ENCODE measurements at places on chromosomes 12 and 14.

- no peak for DNase-seq
Measured at GRCh38 chr14:96104469-96105057, 65.4 kb downstream of the C14orf132 start.

DNA sequence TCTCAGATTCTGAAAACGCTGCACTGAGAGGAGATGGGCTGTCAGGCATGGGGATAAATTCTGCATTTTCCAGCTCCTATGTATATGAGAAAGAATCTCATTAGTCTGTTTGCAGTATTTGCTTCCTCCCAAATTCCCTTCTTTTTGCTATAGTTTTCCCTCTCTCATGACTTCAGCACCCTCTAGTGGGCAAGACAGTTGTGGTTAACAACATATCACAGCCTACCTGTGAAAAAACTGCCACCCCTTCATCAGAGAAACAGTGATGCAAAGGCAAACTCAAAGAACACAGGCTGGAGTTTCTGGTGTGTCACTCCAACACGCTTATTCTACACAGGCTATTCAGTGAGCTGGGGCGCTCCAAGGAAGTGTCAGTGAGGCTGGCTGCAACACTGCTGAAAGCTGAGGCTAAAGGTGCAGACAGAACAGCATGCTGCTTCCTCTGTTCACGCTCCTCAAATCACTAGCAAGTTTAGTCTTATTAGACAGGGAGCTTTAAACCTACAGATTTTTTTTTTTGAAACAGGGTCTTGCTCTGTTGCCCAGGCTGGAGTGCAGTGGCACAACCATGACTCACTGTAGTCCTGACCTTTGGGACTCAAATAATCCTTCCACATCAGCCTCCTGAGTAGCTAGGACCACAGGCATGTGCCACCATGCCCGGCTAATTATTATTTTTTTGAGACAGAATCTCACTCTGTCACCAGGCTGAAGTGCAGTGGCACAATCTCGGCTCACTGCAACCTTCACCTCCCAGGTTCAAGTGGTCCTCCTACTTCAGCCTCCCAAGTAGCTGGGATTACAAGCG, 19.3 kb downstream of the ZC2HC1C start:
- DNase-seq, result no peak

- no peak for DNase-seq
Measured at GRCh38 chr14:35740215-35740614, 68.9 kb downstream of the RALGAPA1 start.

DNA sequence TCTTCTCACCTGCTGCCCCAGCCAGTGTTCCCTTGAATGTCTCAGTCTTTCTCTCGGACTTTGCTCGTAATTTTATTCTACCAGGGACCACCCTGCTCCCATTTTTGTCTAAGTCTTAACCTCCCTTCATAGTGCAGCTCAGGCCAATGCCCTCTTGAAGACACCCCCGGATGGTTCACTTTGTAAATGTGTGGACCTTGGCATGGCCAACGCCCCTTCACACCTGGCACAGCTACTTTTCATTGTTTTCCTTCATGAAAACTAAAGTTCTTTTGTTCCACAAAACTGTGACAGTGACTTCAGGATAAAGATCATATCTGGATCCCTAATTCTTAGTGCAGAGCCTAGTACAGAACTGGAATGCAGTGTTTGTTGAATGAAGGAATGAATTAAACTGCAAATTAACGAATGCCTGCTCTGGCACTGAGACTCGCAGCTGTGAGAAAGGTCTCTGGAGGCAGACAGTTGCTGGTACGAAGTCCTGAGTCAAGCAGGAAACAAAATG, 3.5 kb upstream of the RNASE4 start:
- no peak for DNase-seq

DNA sequence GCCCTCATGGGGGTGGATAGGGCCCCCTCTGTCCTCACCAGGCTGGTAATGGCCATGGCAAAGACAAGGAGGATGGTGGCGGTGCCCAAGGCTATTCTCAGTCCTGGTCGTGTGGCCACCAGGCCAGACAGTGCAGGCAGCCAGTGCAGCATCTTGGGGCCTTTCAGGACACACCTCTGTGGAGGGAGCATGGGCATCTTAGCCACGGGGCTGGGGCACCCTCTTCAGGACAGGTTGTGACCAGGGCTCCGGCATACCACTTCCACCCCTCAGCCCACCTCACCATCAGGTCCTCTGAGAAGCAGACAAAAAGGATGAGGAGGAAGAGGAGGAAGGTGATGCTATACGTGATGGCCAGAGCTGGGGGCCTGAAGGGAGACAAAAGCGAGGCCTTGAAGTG, 10.8 kb downstream of the ADCY4 start:
- no peak for DNase-seq

- DNase-seq, result no peak
Measured at GRCh38 chr14:33897382-33897781, 53.5 kb downstream of the EGLN3 start.

DNA sequence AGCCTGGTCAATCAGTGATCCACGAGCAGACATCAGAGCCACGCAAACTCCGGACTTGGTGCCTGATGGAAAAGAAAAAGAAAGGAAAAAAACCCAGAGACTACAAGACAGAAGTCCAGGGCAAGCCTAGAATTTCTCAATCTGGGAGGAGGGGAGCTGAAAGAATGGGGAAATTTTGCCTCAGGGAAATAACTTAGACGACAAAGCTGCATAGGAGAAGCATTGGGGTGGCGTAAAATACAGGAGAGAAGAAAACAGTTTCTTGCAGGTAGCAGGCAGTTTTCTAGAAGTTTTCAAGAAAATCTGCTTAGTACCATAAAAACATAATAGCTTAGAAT, 2.6 kb upstream of the SLC11A2 start:
- DNase-seq, result no peak

GRCh38 chr12:5307065-5307464, 124.8 kb upstream of the NTF3 start:
- DNase-seq, result no peak

- no peak for DNase-seq
Measured at GRCh38 chr14:55097881-55098560, 31.0 kb upstream of the LGALS3 start.

- DNase-seq, result no peak
Measured at GRCh38 chr12:102824218-102824835, 92.7 kb downstream of the PAH start.

DNA sequence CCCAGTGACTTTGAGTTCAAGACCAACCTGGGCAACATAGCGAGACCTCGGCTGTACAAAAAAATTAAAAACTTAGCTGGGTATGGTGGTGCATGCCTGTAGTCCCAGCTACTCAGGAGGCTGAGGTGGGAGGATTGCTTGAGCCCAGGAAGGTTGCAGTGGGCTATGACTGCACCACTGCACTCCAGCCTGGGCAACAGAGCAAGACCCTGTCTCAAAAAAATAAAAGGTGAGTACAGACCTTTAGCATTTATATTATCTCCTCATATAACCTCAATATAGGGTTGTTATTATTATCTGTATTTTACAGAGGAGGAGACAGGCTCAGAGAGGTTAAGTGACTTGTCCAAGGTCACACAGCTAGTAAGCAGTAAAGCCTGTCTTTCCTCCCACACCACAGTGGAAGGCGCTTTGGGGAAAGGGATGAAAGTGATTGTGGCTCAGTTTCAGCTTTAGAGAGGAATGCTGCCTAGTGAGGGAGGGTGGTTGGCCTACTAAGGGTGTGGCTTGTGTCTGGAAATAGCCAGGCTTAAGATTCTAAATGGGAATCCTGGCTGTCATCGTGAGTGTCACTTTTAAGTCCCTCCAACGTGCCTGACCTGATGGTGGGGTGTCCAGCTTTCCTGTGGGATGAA, 7.2 kb downstream of the TPCN1 start:
- DNase-seq, result no peak

DNA sequence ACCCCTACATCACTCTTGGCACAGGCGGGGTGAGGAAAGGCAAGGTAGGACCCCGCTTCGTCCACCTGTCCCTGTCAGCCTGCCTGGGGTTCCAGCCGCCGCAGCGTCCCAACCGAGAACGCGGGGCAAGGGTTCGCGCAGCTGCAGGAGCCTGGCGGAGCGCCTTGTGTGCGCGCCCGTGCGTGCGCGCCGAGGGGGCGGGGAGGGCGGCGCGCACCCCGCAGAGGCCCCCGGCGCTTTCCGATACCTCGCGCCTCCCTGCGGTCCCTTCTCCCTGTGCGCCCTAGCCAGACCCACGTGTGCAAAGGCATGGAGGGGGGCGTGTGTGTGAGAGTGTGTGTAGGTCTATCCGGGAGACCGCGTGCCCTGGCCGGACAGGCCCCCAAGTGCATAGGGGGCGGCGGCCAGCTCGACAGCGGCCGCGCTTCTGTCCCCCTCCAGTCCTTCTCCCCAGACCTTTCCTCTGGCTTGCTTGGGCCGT, 122.4 kb downstream of the TSPAN9 start:
- no peak for DNase-seq

DNA sequence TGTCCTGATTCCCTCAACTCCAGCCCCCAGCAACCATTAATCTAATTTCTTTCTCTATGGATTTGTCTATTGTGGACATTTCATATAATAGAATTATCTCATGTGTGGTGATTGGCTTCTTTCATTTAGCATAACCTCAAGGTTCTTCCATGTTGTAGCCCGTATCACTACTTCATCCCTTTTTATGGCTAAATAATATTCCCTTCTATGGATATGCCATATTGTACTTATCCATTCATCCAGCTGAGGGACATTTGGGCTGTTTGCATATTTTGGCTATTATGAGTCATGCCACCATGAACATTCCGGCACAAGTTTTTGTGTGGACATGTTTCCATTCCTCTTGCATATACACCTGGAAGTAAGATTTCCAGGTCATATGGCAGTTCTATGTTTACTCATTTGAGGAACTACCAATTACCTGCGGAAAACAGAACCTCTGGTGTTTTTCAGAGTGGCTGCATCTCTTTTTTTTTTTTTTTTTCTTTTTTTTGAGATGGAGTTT, 108.7 kb upstream of the MAP1LC3B2 start:
- no peak for DNase-seq

DNA sequence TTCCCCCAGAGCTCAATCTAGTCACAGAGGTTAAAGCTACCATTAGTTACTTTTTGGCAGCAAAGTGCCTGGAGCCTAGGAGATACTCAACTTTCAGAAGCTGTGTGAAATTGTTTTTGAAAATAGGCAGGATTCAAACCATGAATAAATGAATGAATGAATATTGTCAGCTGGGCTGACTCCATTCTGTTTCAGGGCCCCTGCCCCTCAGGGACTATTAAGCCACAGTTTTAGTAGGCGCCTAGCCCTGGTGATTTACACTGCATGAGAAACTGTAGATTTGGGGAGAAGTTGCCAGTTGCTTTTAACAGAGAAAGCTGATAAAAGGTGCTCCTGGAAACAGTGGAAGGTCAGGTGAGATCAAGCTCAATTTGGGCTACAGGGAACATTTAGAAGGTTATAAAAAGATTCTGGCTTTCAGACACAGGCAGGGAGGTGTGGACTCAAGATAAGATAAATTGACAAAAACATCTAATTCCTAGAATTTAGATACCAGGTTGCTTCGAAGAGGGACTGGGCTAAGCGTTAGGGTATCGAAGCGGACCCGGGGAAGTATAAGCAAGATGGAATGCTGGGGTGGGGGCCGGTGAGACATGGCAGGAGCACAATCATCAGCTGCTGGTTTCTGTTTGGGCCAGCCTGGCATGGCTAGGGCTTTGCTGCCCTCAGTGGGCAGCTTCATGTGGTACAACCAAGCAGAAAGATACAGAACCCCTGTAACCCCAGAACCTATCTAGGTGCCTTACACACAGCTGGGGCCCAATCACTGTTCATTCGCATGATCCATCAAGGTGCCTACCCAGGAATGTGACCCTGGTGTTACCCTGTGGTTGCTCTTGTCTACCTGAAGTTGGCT, 14.9 kb upstream of the CELA1 start:
- no peak for DNase-seq

- no peak for DNase-seq
Measured at GRCh38 chr12:87883806-87884205, 145.4 kb downstream of the C12orf50 start.

DNA sequence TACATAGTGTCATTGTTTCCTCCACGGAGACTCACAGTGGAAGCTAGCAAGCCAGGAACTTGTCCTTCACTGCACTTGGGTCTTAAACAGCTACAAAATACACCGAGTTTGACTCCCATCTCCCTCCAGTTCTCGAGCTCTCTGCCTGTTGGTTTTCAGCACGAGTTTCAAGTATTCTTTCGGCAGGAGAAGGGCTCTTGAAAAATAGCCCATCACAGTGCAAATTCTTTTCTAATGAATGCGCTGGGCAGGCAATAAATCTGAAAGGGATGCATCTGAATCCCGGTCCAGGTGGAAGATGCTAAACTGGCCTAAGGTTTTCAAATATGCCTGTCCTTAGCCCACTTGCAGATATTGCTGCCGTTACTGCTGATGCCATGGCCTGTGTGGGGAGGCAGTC, 173.9 kb downstream of the CACNA1C start:
- DNase-seq, result no peak

- no peak for DNase-seq
Measured at GRCh38 chr12:131559517-131560516, 151.1 kb upstream of the SFSWAP start.

DNA sequence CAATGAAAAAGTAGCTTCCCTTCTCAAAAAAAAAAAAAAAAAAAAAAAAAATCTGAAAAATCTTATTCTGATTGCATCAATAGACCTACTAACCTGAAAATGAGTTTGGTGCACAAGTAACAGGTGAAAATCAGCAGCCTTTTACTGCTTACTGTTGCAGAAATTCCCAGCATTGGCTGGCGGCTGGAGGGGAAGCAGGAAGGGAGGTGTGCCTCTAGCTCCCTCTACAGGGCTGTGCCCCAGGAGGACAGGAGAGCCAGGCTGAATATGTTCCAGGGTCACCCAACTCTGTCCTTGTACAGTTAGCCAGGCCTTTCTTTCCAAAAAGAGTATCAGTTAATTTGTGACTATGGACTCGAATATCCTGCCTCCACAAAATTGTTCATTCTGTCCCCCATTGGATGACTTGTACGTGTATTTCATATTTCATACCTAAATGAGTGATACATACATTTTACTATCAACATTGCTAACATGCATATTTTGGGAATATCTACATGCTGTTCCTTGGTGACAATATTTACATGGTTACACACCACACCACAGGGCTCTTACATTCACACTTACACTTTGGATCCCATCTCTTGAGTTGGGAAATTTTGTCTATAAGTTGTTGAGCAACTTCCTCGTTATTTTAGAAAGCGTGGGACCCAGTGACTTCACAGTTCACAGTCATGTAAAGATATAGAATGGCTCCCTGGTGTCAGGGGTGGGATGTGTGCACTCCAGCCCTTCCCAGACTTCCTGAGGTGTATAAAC, 124.8 kb downstream of the SAMD4A start:
- no peak for DNase-seq

GRCh38 chr14:32121948-32122347, 44.8 kb downstream of the ARHGAP5 start:
- DNase-seq, result no peak

DNA sequence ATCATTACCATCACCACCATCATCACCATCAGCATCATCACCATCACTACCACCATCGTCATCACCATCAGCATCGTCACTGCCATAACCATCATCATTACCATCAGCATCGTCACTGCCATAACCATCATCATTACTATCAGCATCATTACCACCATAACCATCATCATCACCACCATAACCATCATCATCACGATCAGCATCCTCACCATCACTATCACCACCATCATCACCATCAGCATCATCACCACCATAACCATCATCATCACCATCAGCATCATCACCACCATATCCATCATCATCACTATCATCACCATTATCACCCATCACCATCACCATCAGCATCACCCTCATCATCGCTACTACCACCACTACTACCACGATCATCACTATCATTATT, 493.9 kb upstream of the TBX3 start:
- no peak for DNase-seq

- no peak for DNase-seq
Measured at GRCh38 chr12:56916296-56916995, 17.8 kb downstream of the SDR9C7 start.

- no peak for DNase-seq
Measured at GRCh38 chr14:89603938-89604480, 187.0 kb upstream of the FOXN3 start.

All from activated CD8-positive, alpha-beta memory T cell treated with anti-CD3 and anti-CD28 coated beads for 1 hour (primary cell).